ENCODE measurements at places on chromosomes 2 and 18.

DNA sequence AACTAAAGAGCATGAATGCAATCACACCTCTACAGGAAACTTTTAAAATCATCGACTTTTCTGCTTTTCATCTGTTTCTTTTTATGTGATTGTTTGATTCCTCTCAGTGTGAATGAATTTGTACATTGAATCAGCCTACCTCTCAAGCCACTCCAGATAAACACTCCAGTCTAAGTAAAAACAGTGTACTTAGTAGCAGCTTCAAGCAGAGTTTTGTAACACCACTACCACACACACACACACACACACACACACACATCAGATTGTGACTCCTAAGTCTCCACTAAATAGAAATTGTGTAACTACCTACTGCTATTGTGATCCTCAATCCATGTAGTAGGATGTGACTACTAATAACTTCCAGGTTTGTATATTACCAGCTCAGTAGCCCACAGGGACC, 65.3 kb upstream of the EPB41L5 start:
- no peak for DNase-seq

GRCh38 chr2:37168217-37168981, 11.6 kb upstream of the EIF2AK2 start:
- no peak for DNase-seq

GRCh38 chr2:64838817-64839216, 150.4 kb upstream of the SLC1A4 start:
- no peak for DNase-seq

DNA sequence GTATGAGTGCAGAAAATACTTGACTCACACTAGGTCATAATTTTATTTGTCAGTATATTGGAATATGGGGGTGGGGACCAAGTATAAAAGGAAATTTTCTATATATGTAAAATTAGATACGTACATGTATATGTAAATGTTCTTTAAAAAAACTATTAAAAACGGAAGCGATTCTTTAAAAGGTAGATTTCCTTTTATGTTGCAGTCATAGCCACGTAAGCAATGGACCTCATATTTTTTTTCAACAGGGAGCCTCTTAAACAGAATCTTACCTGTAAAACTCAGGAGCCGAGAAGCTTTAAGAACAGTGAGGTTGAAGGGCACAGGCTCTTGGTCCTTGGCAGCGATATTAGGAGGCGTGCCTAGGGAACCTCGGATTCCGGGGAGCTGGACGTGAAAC, 3.3 kb downstream of the RHBDD1 start:
- DNase-seq = no peak

All from stimulated activated CD8-positive, alpha-beta memory T cell treated with anti-CD3 and anti-CD28 coated beads, Interleukin-7, amount 100 ng/mL, for 24 hours (primary cell).